GM13976 (cell line): ENCODE measurements at places on chromosomes 3 and 15.

DNA sequence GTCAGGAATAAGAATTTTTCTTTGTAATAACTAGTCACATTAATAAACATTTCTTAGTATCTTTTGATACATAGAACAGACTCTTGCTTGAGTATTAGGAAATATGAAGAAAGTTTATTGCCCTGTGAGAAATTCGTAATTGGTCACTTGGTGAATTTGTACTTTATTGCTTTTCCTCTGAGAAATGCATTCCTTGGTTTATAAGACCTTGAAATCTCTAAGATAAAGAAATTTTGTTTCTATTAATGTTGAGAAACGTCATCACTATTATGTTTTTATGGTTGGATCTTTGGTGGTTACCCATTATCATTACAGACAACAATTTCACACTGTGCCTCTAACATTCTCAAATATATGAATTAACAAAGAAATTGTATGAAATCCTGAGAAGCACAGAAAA lies 652.0 kb upstream of the NECTIN3 start:
- DNase-seq, result no peak

DNA sequence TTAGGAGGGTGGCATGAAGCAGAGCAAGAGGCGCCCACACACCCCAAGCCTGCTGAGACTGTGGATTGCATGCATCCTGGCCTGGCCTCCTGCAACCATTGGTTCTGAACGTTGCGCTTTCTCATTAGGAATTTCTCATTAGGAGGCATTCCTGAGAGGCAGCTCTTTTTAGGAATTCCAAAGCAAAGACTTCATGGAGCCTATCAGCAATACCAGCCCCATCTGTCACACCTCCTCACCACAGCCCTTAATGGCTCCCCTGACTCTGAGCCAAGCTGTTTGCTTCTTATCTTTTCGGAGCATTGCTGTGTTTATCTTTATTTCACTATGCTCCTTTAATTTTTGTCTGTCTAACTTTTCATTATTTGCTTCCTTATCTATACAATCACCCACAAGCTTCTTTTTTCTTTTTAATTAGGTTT lies 226.9 kb downstream of the CACNA2D3 start:
- no peak for DNase-seq

DNA sequence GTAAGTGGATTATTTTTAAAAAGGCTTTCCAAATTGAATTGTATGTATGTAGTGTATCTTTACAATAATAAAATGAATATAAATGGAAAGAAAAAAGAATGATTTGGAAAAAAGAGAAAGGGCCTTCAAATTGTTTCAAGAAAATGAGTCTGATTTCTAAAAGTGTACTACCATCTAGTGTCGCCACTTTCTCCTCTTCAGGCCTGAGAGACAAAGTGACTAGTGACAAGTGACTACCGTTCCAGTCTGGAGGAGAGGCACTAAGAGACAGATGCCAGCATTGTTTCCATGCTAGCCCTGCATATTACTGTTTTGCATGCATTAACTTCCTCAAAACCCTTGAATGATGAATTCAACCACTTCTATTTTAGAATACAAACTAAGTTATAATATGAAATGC lies 39.3 kb downstream of the P3H2 start:
- no peak for DNase-seq

DNA sequence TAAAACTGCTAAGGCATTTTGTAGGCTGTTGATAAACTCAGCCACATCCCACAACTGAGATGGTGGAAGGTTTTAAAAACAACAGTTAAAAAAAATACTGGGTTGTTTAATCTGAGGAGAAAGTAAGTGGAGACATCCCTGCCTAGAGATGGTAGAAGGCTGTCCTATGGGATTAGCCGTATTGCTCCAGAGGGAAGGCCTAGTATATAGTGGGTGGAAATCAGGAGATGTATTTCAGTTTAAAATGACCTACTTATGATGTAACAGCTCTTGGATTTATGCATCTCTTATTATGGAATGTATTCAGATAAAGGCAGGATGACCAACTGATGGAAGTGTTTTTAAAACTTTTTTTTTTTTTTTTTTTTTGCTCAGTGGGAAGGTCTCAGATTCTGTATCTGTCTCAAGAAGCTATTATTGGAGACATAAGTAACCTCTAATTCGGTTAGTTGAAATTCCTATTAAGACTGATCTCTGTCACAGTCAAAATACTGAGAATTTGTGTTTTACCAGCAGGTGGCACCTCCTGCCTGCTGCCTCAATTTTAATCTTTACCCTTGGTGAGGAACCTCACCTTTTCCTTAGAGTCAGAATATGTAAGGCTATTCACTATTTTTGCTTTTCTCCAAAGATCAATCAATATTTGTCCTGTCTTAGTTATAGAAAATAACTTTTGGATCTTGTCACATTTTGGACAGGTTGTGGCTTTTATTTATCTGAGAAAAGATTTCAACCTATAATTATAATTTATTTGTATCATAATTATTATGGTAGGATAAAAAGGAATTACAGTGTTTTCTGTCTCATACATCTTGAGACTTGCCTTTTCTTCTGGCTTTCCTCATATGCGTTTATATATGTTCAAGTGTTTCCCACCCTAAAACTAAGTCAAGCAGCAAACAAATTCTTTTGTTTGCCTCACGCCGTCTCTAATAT lies 63.0 kb downstream of the VPS8 start:
- DNase-seq, result peak; percentile 36

GRCh38 chr15:74816624-74817369 lies 4.2 kb downstream of the LMAN1L start:
- no peak for DNase-seq

DNA sequence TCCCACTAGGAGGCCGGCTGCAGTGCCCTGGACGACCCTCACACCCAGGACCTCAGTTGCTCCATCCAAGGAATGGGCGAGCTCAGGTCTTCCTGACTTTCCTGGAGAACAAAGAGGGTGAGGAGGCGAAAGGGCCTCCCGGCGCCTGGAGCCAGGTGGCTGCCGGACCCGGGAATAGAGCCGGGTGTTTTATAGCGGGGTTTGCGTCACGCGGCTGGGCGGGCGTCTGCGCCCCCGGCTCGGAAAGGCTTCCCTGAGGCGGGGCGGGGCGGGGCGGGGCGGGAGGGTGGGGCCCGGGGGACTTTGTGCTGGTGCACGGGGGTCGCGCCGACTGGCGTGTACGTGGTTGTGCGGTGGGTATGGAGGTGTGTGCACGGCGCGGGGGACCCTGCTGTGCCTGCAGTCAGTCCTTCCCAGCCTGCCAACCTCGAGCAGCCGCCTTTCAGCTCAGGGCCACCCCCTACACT lies 4.6 kb upstream of the PRKCD start:
- no peak for DNase-seq

DNA sequence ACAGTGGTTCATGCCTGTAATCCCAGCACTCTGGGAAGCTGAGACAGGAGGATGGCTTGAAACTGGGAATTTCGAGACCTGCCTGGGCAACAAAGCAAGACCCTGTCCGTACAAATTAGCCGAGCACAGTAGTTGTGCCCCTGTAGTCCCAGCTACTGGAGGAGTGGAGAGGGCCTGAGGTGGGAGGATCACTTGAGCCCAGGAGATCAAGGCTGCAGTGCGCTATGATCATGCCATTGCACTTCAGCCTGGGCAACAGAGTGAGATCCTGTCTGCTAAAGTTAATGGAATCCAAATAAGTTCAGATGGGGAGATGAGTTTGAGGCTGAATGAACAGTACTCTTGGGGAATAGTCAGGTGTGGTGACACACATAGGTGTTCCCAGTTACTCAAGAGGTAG lies 14.4 kb downstream of the TRIM71 start:
- no peak for DNase-seq

DNA sequence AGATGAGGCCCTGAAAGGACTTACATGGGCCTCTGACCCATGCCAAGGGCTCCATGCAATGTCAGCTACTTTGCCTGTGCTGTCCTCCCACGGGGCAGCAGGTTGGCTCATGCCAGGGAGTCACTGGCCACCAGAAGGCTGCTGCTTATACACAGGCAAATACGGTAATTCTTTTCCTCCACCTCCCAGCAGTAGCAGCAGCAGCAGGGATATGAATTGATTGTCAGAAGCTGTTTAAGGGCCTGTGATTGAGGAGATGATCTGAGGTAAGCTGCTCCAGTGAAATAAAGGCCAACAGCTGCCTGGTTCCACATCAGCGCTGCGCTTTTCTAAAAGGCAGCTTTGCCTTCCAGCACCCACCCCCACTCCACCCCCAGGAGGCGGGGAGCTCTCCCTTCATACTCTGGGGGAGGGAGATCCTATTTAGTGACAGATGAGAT lies 250.5 kb downstream of the SHQ1 start:
- DNase-seq, result no peak

GRCh38 chr3:190721330-190721729 lies 141.2 kb downstream of the GMNC start:
- DNase-seq, result peak; percentile 18
